GM23248 (cell line): ENCODE measurements at places on chromosomes 16 and 17. TPM values are rescaled to one million over a fixed set of nuclear protein-coding genes. Genes with fewer than 3 reads are reported as not detected.

DNA sequence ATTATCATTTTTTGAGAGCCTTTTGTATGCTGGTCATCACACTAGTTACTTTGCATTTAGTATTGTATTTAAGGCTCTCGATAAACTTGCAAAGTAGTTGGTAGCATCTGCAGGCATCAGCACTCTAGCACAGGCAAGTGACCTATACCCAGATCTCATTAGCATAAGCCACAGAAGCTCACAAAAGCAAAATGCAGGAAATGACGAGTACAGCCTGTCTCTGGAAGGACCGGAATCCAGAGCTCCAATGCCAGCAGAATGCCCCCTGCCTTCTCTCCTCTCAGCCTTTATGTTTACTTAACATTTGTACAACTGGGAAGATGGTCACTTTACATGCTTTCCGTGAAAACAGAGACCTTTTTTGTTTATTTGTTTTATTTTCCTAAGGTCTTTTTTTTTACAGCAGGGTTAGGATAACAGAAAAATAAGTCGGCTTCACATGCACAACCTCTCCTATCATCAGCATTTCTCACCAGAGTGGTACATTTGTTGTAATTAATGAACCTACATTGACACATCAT is 45.4 kb upstream of the MYOCD start:
- no peak for DNase-seq

- no peak for DNase-seq
Measured at GRCh38 chr17:32943206-32943605, 15.3 kb downstream of the TMEM98 start.

GRCh38 chr16:89023621-89024511 is 46.9 kb upstream of the CBFA2T3 start:
- no peak for DNase-seq

- no peak for DNase-seq
Measured at GRCh38 chr16:75218256-75219076, at the start of gene CTRB1. TSS of gene CTRB1 (plus strand) at chr16:75218988. CDS start at chr16:75219008, 20 bp downstream.

GRCh38 chr17:75271233-75271954 is 363 bp upstream of the MIF4GD start:
- peak; percentile 92 for DNase-seq

DNA sequence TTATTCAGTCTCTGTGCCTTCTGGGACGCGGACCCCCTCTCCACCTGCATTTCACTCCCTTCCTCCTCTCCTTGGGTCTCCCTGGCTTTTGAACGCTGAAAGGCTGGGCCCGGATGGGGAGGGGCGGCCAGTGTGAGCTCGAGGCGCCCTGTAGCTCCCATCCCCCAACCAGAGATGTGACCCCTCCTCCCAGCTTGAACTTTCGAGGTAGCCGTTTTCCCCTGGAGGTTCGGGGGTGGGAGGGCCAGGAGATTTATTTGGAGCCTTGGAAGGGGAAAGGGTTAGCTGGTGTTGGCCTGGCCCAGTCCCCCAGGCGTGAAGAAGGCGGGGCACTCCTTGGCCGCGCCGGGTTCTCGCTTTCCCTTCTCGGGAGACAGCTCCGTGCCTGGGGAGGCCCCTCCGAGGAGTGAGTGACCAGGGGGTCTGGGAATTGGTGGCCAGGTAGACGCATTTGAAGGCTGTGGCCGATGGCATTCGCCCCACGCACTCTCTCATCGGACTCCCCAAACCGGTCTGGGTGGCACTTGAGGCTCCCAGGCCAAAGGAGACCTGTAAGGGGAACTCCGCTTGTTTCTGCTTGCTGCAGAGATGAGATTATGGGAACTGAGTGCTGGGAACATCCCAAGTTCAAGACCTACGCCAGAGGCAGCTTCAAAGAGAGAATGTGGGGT is 942 bp downstream of the LDAF1 start:
- DNase-seq, result peak; percentile 55

- DNase-seq, result no peak
Measured at GRCh38 chr17:62765351-62765750, 42.8 kb downstream of the MARCHF10 start.

DNA sequence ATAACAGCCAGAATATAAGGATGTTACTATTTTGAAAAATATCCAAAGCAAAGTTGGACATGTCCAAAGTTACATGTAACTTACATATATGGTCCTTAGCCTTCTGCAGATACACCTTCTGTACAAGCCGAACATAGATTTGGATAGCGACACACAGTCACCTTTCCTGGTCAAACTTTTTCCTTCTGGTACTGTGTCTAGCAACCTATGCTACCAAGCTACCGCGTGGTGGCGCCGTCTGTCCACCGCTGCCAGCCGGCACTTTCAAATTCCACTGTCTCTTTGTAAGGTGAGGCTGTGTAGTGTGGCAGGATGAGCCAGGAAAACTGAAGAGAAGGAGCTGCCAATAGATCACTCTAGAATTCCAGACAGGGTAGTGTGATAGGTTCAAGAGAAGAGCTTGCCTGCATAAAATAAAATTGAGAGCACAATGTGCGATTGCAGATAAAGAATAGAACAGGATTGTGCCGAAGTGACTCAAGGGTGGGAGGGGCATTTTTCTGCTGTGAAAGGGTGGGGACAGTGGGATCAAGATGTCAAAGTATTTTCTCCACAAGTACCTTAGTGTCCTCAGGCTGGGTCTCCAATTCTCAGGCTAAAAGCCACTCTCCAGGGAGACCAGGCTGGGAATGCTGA is 366.9 kb downstream of the SLC39A11 start:
- DNase-seq, result peak; percentile 76

- no peak for DNase-seq
Measured at GRCh38 chr17:10657879-10658278, 770 bp upstream of the MYH3 start.

DNA sequence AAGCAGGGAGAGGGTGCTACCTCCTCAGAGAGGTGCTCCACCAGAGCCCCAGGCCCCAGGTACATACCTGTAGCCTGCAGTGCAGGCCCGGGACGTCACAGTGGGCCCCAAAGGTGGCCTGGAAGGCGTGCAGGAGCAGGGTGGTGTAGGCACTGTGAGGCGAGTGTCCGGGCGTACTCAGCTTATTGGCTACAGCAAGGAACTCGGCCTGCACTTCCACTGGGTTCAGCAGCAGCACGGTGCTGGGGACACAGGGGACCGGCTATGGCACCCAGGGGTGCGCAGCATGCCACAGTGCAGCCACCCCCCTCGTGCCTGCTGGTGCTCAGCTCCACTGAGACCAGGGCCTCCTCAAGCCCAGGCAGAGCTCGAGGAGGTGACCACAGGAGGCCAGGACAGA is 23.2 kb upstream of the PIK3R6 start:
- DNase-seq, result no peak

DNA sequence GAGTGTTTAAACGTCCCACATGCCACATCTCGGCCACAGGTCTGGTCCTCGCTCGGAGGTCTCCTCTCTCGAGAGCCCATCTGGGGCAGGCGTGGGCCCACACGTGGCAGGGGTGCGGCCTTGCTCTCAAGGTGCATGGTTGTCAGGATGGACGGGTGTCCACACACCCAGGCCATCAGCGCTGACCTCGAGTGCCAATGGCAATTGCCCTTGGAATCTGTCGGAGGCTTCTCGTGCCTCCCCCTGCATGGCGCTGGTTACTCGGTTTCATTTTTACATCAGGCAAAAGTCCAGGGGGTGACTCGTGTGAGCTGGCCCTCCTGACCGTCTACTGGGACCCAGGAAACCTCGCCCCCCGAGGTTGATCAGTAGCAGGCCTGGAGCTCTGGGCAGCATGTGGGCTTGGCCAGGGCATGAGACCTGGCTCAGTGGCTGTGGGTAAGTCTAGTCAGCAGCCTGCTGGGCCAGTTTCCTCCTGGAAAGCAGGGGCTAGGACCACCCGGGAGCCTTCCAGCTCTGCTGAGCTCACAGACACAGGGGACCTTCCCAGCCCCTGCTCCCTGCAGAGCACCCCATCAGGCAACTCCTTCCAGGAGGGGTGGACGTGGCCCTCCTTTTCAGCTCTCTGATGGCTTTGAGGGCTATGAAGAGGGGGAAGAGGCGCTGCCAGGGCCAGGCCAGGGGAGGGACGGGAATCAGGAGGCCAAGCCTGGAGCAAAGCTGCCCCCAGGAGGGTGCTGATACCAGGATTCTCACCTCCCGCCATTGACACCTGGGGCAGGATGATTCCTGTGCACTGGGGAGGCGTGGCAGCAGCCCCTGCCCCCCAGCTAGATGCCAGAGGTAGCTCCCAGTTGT is 3.7 kb upstream of the ZNF469 start:
- DNase-seq, result no peak

DNA sequence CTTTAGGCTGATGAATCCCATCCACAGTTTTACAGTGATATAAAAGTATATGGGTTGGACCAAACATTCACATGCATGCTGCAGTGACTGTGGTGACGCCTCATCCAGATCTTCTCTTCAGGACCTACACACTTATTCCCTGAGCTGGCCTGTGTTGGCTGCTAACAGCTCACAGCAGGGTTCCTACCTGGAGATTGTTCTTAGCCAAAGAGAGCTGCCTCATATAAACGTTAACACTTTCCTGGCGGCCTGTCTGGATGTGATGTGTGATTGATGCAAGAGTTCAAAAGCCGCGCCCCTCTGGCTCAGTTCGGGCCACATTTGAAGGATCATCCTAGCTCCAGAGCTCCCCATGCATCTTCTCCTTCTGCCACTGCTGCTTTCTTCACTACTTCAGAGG is 93.0 kb upstream of the NETO2 start:
- DNase-seq, result no peak

DNA sequence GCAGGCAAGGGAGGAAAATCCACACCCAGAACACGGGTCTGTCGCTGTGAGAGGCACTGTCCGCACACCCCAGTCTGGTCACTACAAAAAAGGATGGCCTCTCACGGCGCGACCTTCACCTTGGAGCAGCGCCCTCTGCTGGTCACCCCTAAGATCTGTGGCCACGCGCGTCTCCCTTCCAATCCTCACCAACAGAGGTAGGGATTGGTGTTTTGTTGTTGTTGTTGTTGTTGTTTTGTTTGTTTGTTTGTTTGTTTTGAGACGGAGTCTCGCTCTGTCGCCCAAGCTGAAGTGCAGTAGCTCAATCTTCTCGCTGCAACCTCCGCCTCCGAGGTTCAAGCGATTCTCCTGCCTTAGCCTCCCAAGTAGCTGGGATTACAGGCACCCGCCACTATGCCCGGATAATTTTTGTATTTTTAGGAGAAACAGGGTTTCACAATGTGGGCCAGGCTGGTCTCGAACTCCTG is 15.0 kb upstream of the C17orf58 start:
- DNase-seq, result peak; percentile 54

DNA sequence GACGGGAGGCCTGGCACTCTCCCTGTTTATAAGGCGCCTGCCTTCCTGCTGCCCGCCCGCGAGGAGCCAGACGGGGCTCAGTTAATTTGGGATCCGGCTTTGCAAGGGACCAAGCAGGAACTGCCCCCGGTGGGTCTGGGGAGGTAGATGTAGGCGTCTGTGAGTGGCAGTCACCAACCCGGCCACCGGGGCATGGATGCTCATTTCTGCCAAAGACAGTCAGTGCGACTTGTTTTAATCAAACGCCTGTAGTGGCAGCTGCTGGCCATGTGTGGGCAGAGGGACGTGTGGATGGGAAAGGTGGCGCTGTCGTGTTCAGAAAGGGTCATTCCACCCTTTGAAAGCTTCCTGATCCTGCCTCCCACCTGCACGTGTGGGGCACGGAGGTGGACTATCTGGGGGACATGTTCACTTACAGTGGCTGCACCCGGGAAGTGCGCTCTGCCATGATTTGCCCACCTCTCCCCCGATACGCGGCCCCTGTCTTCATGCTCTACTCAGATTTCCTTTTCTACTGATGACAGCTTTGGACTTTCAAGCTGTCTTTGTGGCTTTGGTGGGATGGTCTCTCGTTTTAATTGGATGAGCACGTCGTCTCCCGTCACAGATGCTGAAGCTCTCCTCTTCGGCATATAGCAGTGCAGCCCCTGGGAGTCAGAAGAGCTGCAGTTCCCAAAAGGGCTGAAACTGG is 60.3 kb upstream of the CIBAR2 start:
- DNase-seq, result peak; percentile 74

GRCh38 chr17:73906896-73907870 is 262.9 kb upstream of the SDK2 start:
- no peak for DNase-seq

DNA sequence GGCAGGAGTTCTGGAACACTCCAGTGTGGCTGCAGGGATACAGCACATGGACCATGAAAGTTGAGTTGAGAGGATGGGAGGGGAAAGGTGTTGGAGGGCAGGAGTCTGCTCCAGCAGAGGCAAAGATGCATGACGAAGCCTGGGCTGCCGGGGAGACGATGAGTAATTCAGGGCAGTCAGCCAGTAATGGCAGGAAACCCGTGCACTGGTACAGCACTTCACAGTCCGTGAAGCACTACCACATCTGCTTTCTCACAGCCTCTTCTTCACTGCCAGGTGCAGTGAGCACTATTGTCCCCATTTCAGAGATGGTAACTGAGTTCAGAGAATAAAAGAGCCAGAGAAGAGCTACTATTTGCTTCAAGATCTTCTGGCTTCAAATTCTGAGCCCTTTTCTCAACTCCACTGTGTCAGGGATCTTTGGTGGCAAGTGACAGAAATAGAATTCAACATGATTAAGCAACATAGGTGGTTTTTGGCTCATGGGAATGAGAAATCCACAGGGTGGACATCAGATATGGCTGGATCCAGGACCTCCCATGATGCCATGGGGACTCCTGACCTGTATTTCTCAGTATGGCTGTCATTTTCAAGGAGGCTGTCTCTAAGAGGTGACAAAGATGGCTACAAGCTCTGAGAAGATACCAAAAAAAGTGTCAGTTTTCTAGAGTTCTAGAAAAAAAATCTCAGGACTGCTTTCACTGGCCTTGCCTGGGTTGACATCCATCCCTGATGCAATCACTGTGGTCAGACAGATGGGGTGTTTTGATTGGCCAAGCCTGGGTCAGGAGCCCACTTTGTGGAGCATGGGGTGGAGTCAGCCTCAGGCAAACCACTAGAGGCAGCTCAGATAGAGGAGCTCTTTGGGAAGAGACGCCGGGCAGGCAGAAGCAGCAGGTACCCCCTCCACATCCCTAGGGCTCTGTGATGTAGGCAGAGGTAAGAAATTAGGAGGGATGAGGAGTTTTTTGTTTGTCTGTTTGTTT is 24.7 kb downstream of the IL21R start:
- DNase-seq, result peak; percentile 94

DNA sequence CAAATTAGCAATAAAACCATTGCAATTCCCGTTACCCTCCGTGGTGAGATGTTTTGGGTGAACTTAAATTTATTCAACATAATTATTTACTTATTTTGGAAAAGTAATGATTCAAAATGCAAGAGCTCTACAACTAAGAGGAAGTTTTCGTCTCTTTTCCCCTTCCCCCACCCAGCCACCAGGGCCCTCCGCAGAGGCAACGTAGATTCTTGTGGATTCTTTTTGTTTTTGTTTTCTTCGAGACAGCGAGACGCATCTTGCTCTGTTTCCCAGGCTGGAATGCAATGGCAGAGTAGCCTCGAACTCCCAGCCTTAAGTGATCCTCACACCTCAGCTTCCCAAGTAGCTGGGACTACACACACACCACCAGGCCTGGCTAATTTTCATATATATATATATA is 19.2 kb downstream of the CCDC40 start:
- no peak for DNase-seq

Gene CACNB1
- total RNA-seq, result 6.6 and 8.1 TPM in 2 replicates

Gene HSF4
- 6.4 and 10.8 TPM in 2 replicates for total RNA-seq

Gene GPR139
- not detected in 2 replicates for total RNA-seq

Gene PRR35
- not detected in 2 replicates for total RNA-seq

Gene APOH
- not detected in 2 replicates for total RNA-seq
